ENCODE measurements at places on chromosomes 16 and 17.

- no peak for DNase-seq
These were observed 2.9 kb upstream of the P2RX1 start for GRCh38 chr17:3919123-3919624.

GRCh38 chr16:58252716-58253115, 42.1 kb downstream of the PRSS54 start:
- DNase-seq, result no peak

DNA sequence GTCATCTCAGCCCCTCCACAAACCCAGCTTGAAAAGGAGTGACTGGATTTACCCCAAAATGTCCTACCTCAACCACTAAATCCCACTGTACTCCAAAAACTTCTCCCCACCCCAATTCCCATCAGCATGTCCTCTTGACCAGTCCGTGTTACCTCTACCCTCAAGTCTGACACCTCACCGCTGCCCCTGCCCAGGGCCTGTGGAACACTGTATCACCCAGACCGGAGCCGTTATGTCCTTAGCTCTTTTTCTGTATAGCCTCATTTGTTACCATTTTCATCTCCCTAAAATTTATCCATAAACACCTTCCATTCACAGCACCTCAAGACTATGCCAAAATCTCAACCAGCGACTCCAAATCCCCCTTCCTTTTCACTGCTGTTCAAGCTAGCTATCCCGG, 2.4 kb downstream of the PHF23 start:
- DNase-seq, result no peak

DNA sequence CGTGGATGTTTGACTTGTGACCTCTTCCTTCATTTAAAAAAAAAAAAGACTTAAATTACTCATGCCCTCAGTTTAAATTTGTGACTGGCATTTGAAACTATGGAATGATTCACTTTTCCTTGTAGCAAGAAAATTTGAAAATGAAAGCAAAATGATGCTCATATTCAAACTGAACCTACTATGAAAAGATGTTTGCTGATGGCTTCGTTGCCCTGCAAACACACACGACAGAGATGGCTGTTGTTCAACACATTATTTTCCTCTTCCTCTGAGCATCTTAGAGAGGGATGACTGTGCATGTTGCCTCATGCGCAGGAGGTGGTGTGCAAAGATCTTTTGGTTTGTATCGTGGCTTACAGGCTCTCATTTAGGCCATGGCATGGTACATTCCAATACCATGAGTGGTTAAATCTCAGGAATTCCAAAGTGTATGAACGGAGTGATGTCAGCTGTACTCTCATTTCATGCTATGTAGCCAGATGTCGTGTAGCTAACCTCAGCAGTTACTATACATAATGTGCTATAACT, 164.5 kb downstream of the PRKCA start:
- DNase-seq, result peak; percentile 35

DNA sequence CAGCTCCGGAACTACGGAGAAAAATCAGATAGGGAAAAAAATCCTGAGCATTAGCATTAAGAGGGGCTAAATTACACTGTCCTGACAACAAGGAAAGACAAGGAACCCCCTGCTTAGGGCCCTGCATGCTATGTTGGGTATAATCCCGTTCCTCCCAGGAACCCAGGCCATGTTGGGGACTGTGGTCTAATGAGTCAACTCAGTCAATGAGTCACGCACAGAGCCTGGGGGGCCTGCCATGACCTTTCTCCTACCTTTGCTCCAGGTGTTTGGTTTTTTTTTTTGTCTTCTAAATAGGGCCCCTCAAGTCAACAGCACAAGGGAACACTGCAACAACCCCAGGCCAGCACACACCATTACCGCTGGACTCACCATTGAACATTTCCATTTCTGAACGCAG, 8.9 kb upstream of the ZNF200 start:
- no peak for DNase-seq

GRCh38 chr16:727291-727977, 528 bp downstream of the HAGHL start:
- DNase-seq, result no peak

GRCh38 chr17:20315311-20315710, 152.0 kb downstream of the LGALS9B start:
- no peak for DNase-seq

- no peak for DNase-seq
These were observed at the start of gene PRSS27 for GRCh38 chr16:2720064-2720457. PRSS27 (minus strand) TSS chr16:2720224; CDS start chr16:2720160, 64 bp downstream.

- DNase-seq, result no peak
These were observed 191.5 kb downstream of the HS3ST3A1 start for GRCh38 chr17:13410214-13410613.

GRCh38 chr17:78432226-78433012, 54.0 kb downstream of the PGS1 start:
- DNase-seq, result no peak

GRCh38 chr17:14923981-14924380, 341.1 kb downstream of the PMP22 start:
- DNase-seq, result no peak

DNA sequence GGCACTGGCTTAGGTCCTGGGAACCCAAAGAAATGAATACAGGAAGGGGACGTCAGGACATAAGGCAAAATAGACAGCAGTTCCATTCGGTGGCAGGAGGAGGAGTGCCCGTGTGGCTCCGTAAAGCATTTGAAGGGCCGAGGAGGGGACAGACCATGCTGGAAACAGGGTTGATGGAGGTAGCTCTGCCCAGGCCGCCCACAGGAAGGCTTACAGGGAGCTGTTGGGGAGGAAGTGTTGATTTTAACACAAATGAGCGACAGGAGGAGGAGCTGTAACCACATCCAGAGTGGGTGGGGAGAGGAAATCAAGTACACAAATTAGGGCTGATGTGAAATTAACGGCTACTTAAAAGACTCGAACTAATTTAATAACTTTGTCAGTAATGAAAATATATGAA, 54.6 kb downstream of the RBFOX3 start:
- no peak for DNase-seq

DNA sequence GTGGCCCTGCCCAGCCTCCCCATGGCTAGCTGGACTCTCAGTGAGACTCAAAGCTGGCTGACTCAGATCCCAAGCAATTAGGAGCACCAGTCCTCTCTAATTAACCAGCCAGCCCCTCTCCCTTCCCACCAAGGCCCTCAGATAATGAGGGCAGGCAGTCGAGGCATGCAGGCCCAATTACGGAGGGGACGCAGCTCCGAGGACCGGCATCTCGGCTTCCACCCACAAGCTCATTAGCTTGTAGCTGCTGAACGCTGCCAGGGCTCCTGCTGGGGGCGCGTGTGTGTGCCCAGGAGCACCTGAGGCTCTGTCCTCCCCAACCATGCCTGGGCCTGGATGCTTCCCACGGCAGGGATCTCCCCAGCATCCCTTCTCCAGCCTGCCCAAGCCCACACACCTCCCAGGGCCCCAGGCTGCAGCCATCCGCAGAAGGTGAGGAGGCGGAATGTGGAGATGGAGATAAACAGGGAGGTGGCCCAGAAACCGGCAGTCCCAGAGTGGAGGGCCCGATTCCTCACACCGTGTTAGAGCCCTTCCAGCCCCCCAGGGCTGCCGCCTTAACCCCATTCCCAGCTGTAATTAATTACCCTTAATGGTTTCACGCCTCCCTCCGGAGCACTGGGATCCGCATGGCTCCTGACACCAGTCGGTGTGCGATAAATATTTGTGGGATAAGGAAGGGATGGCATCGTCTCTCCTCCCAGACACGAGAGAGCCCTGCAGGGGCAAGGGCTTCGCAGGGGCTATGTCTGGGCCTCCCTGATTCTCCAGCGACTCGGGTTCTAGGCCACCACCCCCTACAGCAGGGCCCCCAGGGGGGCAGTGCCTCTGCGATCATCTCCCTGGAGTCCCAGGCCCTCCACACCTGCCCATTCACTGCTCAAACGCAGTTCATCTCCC, 42.2 kb downstream of the RPH3AL start:
- no peak for DNase-seq

- no peak for DNase-seq
These were observed 2.4 kb downstream of the VEZF1 start for GRCh38 chr17:57985675-57985974.

DNA sequence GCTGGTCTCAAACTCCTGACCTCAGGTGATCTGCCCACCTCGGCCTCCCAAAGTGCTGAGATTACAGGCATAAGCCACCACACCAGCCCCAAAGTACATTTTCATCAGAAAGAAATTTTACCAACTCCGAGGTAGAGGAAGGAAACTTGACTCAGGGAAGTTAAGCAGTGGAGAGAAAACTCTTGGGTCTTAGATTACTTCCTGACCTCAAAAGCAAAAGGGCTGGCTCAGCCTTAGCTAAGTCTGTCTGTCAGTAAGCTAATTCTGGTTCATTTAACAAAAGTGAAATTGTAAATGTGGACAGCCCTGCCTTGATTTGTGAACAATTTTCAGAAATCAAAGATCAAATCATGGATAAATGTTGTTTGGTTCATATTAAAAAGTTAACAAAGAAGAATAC, 30.6 kb downstream of the MAP2K6 start:
- no peak for DNase-seq

DNA sequence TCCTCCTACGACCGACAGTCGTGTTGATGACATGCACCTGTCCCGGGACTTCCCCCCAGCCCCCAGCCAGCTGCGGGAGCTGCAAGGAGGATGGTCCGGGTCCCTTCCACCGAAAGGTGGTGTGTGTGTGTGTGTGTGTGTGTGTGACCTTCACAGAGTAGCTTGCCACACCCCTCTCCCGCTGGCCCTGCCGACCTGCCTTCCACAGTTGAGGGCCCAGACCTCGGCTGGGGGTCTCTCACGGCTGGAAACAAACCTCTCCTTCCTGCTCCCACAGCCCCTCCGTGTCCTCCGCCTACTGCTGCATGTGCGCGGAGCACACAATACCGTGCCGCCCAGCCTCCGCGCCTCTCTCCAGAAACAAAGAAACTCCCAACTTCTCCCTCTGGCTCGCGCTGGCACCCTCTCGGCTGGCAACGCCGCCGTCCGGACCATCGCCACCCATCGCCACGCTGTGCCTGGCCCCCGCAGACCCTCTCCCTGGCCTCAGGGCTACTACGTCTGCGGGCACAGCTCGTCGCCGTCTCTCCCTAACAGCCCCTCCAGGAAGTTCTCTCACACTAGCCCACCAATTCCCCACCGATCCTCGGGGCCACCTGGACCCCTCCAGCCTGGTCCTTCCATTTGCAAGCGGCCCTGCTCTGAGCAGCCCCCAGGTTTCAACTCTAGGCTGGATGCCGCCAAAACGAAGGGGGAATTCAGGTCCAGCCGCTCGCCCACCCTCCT, 81.2 kb downstream of the TIMM22 start:
- no peak for DNase-seq

GRCh38 chr16:2515180-2515851, 1.6 kb downstream of the ATP6V0C start:
- DNase-seq, result no peak

DNA sequence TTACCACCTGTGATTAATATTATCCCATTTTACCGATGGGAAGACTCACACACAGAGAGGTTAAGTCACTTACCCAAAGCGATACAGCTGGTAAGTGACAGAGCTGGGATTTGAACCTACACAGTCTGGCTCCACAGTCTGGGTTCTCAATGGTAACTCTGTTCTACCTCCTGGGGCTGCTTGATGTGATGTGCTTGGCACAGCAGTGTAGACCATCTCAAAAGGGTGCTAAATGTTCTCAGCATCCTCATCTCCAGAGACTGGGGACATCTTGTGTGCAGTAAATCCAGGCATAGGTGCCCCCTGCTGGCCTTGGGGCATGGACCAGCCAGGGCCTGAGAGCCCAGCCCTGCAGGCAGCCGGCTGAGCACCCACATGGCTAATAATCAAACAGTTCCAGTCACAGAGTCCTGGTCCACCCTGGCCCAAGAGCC, 15.4 kb upstream of the KATNB1 start:
- no peak for DNase-seq

DNA sequence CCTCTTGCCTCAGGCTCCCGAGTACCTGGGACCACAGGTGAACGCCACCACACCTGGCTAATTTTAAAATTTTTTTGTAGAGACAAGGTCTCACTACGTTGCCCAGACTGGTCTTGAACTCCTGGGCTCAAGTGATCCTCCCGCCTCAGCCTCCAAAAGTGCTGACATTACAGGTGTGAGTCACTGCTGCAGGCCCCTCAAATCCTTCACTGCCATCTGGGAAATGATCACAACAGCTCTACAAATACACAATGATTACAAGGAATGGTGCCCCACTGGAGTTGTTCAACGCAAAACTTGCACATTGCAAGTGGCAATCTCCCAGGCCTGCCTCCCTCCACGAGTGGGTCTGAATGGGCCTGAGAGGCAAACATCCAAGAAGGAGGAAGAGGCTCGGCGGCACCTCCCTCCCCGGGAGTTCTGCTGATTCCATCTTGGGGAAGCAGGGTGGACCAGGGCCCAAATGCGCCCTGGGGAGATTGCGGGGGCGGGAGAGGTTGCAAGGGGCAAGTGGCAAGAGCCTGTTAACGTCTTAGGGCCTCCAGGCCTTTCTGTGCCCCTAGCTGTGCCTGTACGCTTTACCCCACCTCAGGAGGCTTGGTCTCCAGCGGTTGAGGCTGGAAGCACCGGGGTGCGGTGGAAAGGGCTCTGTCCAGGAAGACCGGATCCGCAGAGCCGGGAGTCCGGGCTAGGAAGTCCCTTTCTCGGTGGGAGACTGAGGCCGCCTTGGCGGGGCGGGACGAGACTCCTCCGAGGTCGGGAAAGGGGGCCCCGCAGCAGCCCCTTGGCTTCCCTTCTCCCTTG, 656 bp upstream of the IGFBP4 start:
- no peak for DNase-seq

Data from urinary bladder (tissue), 4 donors.